ENCODE measurements at places on chromosomes 4 and X.

DNA sequence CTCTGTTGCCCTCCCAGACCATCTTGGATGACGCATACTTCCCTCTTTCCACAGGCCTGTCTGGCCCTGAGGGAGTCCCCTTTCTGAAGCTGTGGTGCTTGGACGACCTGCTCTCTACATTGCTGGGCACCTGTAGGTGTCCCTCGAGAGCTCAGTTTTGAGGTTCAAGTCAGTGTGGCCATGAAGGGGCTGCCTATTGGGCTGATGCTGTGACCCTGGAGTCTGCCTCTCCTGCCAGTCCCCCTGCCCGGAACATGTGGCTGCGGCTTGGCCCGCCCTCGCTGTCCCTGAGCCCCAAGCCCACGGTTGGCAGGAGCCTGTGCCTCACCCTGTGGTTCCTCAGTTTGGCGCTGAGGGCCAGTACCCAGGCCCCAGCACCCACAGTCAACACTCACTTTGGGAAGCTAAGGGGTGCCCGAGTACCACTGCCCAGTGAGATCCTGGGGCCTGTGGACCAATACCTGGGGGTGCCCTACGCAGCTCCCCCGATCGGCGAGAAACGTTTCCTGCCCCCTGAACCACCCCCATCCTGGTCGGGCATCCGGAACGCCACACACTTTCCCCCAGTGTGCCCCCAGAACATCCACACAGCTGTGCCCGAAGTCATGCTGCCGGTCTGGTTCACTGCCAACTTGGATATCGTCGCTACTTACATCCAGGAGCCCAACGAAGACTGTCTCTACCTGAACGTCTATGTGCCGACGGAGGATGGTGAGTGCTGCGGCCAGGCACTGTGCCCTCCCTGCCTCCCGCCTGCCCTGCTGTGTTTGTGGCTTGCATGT is 3.0 kb downstream of the NLGN3 start:
- H3K36me3 ChIP-seq, result no peaks in the 10 kb centered on the region
- H3K27me3 ChIP-seq, result no peaks in the 10 kb centered on the region
- DNase-seq, result no peak
- peaks cover 10% of the 10 kb centered on the region for H3K4me1 ChIP-seq

DNA sequence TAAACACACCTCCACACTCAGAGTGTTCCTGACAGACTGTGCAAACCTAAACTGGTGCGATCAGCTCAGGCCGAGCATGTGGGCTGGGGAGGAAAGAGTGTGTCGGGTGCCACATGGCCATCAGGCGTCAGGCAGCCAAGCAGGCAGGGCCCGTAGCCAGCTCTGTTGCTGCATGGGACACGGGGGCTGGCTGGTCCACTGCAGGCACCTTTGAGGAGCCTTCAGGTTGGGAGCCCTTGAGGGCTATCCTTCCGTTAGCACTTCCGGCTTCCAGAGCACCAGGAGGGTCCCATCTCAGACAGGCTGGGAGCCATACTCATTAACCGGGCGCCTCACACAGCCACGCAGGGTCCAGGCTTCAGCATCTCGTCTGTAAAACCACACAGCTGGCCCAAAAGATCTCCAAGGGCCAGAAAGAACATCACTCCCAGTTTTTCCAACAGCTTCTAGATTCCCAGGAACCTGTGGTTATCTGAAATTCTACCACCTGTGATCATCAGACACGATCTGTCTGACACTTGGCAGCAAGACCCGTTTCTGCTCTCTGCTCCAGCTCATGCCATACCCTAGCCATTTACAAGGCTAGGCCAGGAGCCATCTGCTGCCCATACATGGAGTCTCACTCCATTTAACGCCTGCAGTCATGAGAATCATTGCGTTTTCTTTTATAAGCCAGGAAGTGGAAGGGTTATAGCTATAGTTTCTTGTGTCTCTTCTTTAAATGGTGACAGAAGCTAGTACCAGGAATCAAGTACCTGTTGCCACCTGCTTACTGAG is 87.5 kb downstream of the NSUN7 start:
- H3K27me3 ChIP-seq, result no peaks in the 10 kb centered on the region
- no peak overlapping the region for H3K4me3 ChIP-seq
- H3K27ac ChIP-seq, result no peak overlapping the region
- peaks cover 4% of the 10 kb centered on the region for H3K4me1 ChIP-seq

DNA sequence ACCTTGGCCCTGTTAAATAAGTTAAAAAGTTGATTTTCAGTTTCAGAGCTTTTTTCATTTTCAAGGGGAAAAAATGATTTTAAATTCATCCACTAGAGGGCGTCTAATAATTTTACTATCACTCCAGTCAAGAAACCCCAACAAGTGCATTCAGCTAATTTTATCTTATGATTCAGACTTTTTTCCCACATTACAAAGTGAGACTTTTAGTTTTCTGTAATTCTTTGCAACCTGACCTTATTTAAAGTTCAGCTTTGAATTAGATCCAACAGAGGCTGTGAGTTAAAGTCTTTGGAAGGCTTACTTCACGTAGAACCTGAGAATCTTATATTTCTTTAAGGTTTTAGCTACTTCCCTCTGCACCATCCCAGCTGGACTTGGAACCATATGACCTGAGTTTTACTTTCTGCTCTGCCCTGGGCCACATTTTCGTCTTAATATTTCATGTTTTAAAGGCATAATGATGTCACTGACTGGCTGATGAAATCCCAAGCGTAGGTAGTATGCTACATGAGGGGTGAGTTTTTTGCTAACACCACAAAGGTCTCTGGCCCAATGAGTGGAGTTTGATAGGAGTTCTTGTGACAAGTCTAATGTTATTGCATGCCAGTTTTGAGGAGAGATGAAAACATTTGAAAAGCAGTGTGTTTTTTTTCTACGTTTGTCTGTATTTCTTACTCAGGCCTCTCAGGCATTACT is 7.2 kb downstream of the GNRHR start:
- peaks cover 11% of the 10 kb centered on the region for H3K4me1 ChIP-seq

GRCh38 chr4:64581422-64581821 is 172.2 kb upstream of the TECRL start:
- H3K27me3 ChIP-seq, result no peaks in the 10 kb centered on the region
- H3K27ac ChIP-seq, result no peak overlapping the region
- no peaks in the 10 kb centered on the region for H3K36me3 ChIP-seq
- H3K4me3 ChIP-seq, result no peak overlapping the region
- peak; percentile 83 for DNase-seq

- peak; percentile 92 for DNase-seq
- peak overlapping the region; percentile 48 for H3K4me3 ChIP-seq
- peak overlapping the region; percentile 91 for H3K27ac ChIP-seq
- no peaks in the 10 kb centered on the region for H3K36me3 ChIP-seq
- H3K27me3 ChIP-seq, result no peaks in the 10 kb centered on the region
Measured at GRCh38 chr4:176499518-176499917, 179.8 kb downstream of the SPCS3 start.

GRCh38 chrX:1012678-1013300 is 199.7 kb downstream of the CRLF2 start:
- DNase-seq, result no peak
- H3K4me3 ChIP-seq, result no peak overlapping the region
- H3K27me3 ChIP-seq, result no peaks in the 10 kb centered on the region
- no peaks in the 10 kb centered on the region for H3K4me1 ChIP-seq
- no peak overlapping the region for H3K27ac ChIP-seq

DNA sequence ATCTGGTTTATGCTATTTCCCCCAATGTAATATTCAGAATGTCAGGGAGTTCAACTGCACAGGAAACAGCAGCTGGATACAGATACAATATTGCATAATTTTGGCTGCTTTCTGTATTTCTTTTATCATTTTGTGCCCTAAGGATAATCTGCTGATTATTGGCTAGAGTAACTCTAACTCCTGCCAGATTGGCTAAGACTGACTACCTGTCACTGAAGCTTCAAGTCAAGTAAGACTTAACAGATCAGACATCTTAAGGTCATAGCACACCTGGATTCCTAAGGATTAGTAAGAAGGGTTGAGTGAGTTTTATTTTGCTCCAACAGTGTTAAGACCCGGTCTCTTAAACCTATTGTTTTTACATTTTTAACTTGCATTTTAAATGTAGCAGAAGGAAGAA is 136.8 kb downstream of the KLF8 start:
- H3K27ac ChIP-seq, result no peak overlapping the region
- no peaks in the 10 kb centered on the region for H3K4me1 ChIP-seq
- H3K27me3 ChIP-seq, result no peaks in the 10 kb centered on the region
- DNase-seq, result no peak
- H3K36me3 ChIP-seq, result no peaks in the 10 kb centered on the region
- H3K4me3 ChIP-seq, result no peak overlapping the region

- no peak overlapping the region for H3K27ac ChIP-seq
- no peak for DNase-seq
- H3K36me3 ChIP-seq, result no peaks in the 10 kb centered on the region
- H3K27me3 ChIP-seq, result no peaks in the 10 kb centered on the region
- no peak overlapping the region for H3K4me3 ChIP-seq
Measured at GRCh38 chr4:77593101-77593500, 12.5 kb upstream of the CXCL13 start.

GRCh38 chr4:123116412-123116811 is 194.0 kb upstream of the NUDT6 start:
- peak overlapping the region; percentile 46 for H3K27ac ChIP-seq
- H3K4me3 ChIP-seq, result no peak overlapping the region
- H3K27me3 ChIP-seq, result no peaks in the 10 kb centered on the region
- DNase-seq, result peak; percentile 80
- no peaks in the 10 kb centered on the region for H3K36me3 ChIP-seq
- peaks cover 29% of the 10 kb centered on the region for H3K4me1 ChIP-seq

DNA sequence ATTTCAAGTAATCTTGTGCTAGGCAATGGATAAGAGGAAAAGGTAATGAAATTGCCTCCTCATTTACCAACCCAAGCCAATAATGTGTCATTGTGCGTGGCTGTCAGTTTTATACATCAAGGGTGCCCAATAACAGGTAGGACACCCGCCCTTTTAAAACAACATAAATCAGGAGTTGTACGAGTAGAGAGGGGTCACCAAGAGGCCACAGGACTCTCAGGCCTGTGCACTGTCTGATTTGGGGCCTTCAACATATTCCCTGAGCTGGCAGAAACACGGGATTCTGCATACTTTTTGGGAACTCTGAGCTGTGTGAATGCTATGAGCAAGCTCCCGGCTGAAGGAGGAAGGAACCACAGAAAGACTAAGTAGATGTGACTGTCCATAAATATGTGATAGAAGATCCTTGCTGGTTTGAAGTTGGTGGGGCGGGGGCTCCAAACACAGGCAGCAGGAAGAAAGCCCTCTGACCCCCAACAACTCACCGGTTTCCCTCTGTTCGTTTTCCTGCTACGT is 82.7 kb upstream of the MAML3 start:
- no peaks in the 10 kb centered on the region for H3K4me1 ChIP-seq
- no peaks in the 10 kb centered on the region for H3K36me3 ChIP-seq
- H3K27me3 ChIP-seq, result no peaks in the 10 kb centered on the region
- H3K4me3 ChIP-seq, result no peak overlapping the region

DNA sequence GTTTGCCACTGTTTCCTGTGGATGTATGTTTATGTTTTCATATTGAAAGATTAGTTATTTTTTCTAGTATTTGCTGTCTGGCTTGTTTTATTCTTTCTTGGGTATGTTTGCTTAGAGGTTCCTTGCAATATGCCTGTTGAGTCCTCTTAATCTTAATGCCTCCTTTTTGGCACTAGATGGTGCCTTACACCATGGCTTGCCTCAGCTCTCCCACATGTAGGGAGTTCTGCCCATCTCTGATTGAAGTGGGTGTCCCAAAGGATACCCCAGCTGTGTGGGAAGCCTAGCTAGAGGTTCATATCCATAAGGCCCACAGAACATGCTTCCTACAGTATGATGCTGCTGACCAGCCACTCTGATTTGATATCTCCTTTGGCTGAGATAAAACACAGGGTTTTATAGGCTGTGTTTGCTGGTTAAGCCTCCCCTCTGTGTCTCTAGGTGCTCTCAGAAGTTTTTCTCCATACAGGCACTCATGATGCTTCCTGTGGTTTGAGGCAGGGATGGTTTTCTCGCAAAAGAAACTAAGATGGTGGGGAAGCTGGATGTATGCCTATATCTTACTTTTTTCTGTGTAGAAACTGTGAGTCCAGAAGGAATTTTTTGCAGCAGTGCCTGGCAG is 162.4 kb downstream of the ASB9 start:
- no peak overlapping the region for H3K4me3 ChIP-seq
- H3K27ac ChIP-seq, result no peak overlapping the region
- DNase-seq, result no peak
- no peaks in the 10 kb centered on the region for H3K27me3 ChIP-seq

DNA sequence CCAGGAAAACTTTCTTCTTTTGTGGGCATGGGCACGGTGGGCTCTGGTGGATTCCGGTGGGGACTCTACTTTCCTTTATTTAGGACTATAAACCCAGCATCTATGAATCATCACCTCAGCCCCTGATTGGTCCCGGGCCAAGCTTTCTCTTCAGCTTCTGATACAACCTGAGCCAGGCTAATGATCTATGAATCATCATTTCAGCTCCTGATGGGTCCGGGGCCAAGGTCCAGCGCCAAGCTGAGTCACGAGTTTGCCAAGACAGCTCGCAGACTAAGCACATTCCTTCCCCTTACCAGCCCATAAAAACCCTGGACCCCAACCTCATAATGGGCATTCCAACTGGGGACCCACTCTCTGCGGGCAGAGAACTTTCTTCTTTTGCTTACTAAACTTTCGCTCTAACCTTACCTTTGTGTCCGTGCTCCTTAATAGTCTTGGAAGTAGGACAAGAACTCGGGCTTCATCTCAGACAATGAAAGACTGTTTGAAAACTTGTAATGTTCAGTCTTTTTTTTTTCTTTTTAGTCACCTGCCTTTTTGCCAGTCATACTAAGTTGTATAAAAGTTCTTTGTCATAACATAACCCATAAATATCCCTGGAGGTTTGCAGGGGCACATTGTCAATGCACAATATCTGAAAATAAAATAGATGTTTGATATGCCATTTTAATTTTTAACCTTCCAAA is 904.9 kb upstream of the EPHA5 start:
- peak overlapping the region; percentile 93 for H3K27ac ChIP-seq
- peak; percentile 98 for DNase-seq
- H3K4me1 ChIP-seq, result peaks cover 51% of the 10 kb centered on the region
- H3K36me3 ChIP-seq, result no peaks in the 10 kb centered on the region

GRCh38 chr4:76952071-76952470 is 2.5 kb downstream of the SEPTIN11 start:
- H3K4me3 ChIP-seq, result peak overlapping the region; percentile 86
- no peak overlapping the region for H3K27ac ChIP-seq
- DNase-seq, result no peak
- peaks cover 19% of the 10 kb centered on the region for H3K4me1 ChIP-seq
- H3K27me3 ChIP-seq, result no peaks in the 10 kb centered on the region
- H3K36me3 ChIP-seq, result 0 out of 2 replicates have a peak, but pooled peaks cover 3% of the 10 kb centered on the region

DNA sequence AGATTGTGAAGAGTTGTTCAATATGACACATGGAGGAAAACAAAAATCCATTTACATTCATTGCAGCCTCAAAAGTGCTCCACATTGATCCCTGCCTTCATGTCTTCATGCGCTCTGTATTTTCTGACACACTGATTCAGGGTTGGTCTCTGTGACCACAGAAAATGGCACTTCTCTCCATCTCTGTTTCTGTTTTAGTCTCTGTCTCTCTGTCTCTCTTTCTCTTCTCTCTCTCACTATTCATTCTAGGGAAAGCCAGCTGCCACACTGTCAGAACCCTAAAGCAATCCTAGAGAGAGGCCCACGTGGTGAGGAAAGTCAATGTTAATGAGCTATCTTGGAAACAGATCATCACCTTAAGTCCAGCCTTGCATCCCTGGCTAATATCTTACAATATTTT is 2238.4 kb downstream of the PCDH7 start:
- H3K4me3 ChIP-seq, result no peak overlapping the region
- H3K27me3 ChIP-seq, result no peaks in the 10 kb centered on the region
- no peak for DNase-seq

GRCh38 chr4:94304365-94304971 is 38.2 kb downstream of the HPGDS start:
- peak; percentile 60 for DNase-seq
- no peak overlapping the region for H3K27ac ChIP-seq
- no peaks in the 10 kb centered on the region for H3K36me3 ChIP-seq
- H3K4me3 ChIP-seq, result no peak overlapping the region
